ENCODE measurements at places on chromosomes 16 and 17. TPM values are rescaled to one million over a fixed set of nuclear protein-coding genes. Genes with fewer than 3 reads are reported as not detected.

APRT gene
- 165 TPM for polyA plus RNA-seq

DNA sequence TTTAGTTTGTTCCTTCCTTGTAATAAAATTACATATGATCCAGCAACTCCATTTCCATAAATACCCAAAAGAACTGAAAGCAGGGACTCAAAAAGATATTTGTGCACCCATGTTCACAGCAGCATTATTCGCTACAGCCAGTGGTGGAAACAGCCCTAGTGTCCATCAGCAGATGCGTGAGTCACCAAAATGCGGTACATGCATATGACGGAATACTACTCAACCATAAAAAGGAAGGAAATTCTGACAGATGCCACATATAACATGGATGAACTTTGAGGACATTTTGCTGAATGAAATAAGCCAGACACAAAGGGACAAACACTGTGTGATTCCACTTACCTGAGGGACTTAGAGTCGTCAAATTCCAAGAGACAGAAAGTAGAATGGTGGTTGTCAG lies 9.1 kb upstream of the SLC47A2 start:
- H3K4me1 ChIP-seq = peaks cover 33% of the 10 kb centered on the region
- no peaks in the 10 kb centered on the region for H3K27me3 ChIP-seq
- H3K27ac ChIP-seq = no peak overlapping the region
- H3K36me3 ChIP-seq = no peaks in the 10 kb centered on the region
- H3K4me3 ChIP-seq = no peak overlapping the region

RRAD gene
- polyA plus RNA-seq = 168 TPM

TRIM25 gene
- polyA plus RNA-seq = 5.1 TPM

- H3K4me3 ChIP-seq = no peak overlapping the region
- H3K4me1 ChIP-seq = no peaks in the 10 kb centered on the region
- no peaks in the 10 kb centered on the region for H3K27me3 ChIP-seq
- no peak overlapping the region for H3K27ac ChIP-seq
Observed at GRCh38 chr17:53032861-53033271, 789.9 kb upstream of the KIF2B start.

DNA sequence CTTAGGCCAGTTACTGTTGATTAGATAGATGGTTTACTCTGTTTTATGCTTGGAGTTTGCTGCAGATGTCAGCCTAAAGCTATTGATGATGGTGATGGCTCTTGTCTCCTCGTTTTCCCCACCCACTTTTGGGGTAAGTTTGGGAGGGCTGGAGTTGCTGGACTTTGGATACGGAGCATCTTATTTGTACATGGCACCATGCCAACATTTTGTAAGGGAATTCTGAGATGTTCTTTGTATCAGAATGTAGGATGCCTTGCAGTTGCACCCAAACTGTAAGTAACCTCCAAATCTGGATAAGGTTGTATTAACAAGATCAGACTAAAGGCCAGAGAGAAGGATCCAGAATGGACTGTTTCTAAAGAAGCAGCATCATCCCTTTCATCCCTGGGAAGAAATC lies 551.9 kb upstream of the ZFHX3 start:
- no peak overlapping the region for H3K4me3 ChIP-seq
- DNase-seq = no peak
- H3K4me1 ChIP-seq = no peaks in the 10 kb centered on the region
- H3K27me3 ChIP-seq = no peaks in the 10 kb centered on the region

DNA sequence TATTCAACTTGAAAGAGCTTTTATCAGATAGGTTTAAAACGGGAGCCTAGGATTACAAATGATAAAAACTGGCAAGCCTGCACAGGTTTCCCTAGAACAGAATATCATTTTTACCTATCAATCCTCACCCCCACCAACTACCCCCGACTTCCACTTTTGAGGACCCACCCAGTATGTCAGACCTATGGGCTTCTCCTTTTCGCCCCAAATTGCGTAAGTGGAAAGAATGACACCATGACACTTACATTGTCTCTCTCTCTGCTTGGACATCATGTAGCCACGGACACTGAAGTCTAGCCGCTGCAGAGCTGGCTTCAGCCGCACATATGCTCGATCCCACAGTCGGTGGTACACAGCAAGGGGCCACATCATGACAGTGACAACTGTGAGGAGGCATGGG lies 7.4 kb upstream of the PSMC3IP start:
- H3K4me3 ChIP-seq = no peak overlapping the region
- H3K36me3 ChIP-seq = peaks cover 18% of the 10 kb centered on the region
- no peaks in the 10 kb centered on the region for H3K27me3 ChIP-seq
- no peaks in the 10 kb centered on the region for H3K4me1 ChIP-seq
- DNase-seq = no peak

GRCh38 chr17:64320613-64321553 lies 57.8 kb upstream of the TEX2 start:
- H3K27ac ChIP-seq = no peak overlapping the region
- H3K4me1 ChIP-seq = peaks cover 8% of the 10 kb centered on the region
- DNase-seq = peak; percentile 45
- no peaks in the 10 kb centered on the region for H3K27me3 ChIP-seq

AP1G1 gene
- polyA plus RNA-seq = 67.3 TPM

CKLF gene
- polyA plus RNA-seq = 14.8 TPM

DNA sequence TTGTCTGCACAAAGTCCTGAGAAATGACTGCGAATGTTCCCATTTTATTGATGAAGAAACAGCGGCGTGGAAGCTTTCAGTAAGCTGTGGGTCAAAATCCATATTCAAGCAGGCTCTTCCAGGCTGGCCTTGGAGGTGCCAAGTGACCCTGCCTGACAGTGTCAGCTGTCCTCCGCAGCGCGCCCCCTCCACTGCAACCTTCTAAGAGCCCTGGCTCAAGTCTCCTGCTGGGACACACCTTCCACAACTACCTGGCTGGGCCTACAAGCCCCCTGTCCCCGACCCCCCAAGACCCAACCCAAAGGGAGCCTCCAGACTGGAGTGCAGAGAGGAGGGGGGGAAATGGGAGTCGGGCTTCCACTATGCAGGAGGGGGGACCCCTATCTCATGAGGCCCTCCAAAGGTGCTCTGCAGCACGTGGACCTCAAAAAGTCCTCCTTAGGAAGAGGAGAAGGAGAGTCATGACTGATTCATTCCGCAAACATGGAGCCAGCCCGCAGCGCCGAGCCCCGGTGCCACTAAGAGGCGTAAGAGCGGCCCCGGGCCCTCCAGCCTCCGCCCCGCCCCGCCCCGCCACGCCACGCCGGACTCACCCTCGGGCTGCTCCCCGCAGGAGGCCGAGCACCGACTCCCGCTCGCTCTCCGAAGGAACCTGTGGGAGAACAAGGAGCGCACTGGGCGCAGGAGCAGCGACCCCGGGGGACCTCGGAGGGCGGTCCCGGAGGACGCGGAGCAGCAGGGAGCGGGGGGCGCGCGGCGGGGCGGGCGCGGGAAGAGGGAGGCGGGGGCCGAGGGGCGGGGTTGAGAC lies 574 bp downstream of the MPP3 start:
- peaks cover 4% of the 10 kb centered on the region for H3K4me1 ChIP-seq
- DNase-seq = peak; percentile 62
- peak overlapping the region; percentile 79 for H3K4me3 ChIP-seq

DNA sequence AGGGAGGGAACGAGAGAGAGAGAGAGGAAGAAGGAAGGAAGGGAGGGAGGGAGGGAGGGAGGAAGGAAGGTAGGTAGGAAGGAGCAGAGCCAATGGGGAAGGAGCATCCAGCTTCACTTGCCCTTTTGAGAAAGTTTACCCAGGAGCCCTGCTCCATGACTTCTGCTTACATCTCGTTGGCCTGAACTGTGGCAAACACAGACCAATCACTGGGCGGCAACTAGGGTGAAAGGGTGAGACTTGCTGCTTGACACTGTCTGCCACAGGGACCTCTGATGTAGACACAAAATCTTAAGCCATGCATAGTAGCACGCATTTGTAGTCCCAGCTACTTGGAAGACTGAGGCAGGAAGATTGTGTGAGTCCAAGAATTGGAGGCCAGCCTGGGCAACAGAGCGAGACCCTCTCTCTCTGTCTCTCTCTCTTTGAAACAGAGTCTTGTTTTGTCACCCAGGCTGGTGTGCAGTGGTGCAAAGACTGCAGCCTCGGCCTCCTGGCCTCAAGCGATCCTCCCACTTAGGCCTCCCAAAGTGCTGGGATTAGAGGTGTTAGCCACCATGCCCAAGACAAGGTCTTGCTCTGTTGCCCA lies 19.5 kb upstream of the TUBG2 start:
- no peak overlapping the region for H3K27ac ChIP-seq
- DNase-seq = no peak
- H3K4me3 ChIP-seq = no peak overlapping the region
- H3K4me1 ChIP-seq = no peaks in the 10 kb centered on the region

SCGB1C2 gene
- polyA plus RNA-seq = not detected

DNA sequence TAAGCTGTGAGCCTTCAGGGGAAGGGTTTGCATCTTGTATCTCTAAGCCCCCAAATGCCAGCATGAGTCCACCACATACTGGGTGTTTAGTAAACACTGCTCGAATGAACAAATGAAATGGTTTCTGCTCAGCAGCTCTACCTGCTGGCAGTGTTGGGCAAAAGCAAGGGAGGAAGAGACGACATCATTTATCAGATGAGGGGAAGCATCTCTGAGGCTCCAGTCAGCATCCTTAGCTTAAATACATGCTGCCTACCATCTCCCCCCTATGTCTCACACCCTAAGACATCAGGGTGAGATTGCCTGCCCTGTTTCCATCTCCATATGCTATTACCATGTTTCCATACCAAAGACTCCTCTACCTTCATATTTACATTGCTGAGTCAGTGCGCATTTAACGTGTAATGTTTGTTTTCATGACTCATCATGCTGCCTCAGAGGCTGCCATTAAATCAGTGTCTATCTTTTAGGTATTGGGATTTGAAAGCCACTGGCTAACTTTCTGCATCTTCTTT lies 379.8 kb downstream of the UTP18 start:
- DNase-seq = no peak
- H3K36me3 ChIP-seq = no peaks in the 10 kb centered on the region

Data from psoas muscle (tissue), 8 donors.